Smooth muscle cell of bladder (primary cell): ENCODE measurements at places on chromosomes 1 and 21. TPM values are rescaled to one million over a fixed set of nuclear protein-coding genes. Genes with fewer than 3 reads are reported as not detected.

ATP1A2 gene
- total RNA-seq, result 0.65 and 4.1 TPM in 2 replicates

NTNG1 gene
- 0.14 and 1.7 TPM in 2 replicates for total RNA-seq

GNAT2 gene
- 0.28 and 0.37 TPM in 2 replicates for total RNA-seq

TMEM167B gene
- total RNA-seq, result 38.1 and 46.3 TPM in 2 replicates

SYPL2 gene
- 0.28 and 0.46 TPM in 2 replicates for total RNA-seq

GPR37L1 gene
- total RNA-seq, result under 0.01 TPM in 1 of 2 replicates, not detected in the other

VCAM1 gene
- 191 and 648 TPM in 2 replicates for total RNA-seq

CORT gene
- total RNA-seq, result 0.28 TPM in 2 replicates
